Jurkat, Clone E6-1 (cell line): ENCODE measurements at places on chromosomes 11 and 22.

- DNase-seq = no peak
These were observed 12.2 kb downstream of the CTTN start for GRCh38 chr11:70410276-70411205.

GRCh38 chr11:76824083-76824939, 36.4 kb upstream of the ACER3 start:
- DNase-seq = no peak

DNA sequence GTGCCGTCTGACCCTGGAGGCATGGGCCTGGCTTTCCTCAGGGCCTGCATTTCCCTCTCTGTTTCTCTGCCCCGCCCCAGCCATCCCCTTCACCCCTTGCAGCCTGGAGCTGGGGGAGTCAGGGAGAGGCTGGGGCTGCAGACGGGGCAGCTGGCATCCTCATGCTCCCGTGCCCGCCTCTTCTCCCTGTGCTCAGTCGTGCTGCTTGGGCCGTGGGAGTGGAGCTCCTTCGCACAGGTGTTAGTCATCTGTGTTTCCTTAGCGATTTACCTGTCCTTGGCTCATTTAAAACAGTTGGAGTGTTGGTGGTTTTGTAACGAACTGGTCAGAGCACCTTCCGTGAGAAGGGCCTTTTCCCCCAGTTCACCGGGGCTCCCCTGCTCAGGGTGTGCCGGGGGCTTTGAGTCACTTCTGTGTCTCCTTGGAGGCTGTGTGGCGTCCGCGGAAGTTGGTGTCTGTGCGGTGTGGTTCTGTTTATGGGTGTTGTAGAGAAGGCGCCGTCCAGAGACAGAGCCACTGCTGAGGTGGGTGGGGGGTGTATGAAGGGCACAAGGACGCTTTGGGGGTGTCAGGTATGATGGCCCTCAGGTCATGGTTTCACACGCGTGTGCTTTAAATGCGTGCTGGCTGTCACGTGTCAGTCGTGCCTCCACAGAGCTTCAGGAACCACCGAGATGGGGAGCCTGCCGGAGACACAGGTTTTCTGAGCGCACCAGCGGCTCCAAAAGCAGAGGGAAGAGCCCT, 19.5 kb downstream of the BRSK2 start:
- DNase-seq = no peak

GRCh38 chr11:122115524-122116379, at the start of gene BLID:
Gene BLID, minus strand, starts transcription at chr11:122116215. Its CDS starts 293 bp downstream, at chr11:122115922.
- DNase-seq = peak; percentile 12

GRCh38 chr22:45587638-45588505, 83.8 kb upstream of the ATXN10 start:
- no peak for DNase-seq

- DNase-seq = peak; percentile 32
These were observed 3.6 kb downstream of the PKNOX2 start for GRCh38 chr11:125167954-125168835.

DNA sequence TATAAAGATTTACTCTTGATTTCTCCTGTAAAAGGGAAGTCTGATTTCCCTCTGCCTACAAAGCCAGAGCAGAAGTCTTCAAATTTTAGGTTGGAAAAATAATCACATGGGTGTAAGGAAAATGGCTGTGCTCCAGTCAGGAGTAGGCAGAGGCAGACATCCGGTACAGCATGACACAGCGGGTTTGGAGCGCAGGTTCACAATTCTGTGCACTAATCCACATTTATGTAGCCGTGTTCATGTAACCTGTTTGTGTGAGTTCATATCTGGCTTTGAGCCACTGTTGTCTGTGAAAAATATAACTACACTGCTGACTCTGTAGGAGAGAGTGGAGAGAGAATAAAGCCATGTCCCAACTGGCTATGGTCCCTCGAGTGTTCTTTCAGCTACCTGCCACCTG, 248.0 kb downstream of the CASP12 start:
- peak; percentile 28 for DNase-seq

DNA sequence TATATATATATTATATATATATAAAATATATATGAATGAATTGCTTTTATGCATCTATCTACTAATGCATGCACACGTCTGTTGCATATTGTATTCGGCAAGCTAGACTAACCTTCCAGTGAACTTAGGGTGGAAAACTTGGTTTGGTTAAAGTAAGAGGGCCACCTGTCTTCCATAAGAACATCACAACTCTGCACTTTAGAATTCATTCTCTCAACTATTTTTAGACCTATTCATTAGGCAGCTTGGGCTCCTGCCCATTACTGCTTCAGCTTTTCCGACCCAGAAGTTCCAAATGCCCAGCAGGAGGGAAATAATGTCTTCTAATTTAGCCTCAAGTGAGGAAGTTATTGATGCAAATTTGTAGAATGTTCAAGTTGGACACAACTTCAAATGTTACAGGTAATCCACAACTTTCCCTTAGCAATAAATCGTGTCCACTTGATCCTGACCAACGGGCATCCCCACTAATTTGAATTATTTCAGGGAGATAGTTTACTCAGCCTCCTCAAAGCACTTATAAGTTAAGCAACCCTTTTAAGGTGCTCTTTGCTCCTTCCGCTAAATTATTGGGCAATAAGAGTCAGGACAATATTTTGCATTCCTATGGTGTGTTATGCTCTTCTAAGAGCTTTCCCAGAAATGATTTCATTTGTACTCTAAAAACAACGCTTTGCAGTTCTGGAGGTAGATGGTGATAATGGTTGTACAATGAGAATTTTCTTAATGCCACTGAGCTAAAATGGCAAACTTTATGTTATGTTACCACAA, 132.3 kb downstream of the OPCML start:
- DNase-seq = no peak

GRCh38 chr11:44456544-44457300, 108.7 kb upstream of the CD82 start:
- no peak for DNase-seq

DNA sequence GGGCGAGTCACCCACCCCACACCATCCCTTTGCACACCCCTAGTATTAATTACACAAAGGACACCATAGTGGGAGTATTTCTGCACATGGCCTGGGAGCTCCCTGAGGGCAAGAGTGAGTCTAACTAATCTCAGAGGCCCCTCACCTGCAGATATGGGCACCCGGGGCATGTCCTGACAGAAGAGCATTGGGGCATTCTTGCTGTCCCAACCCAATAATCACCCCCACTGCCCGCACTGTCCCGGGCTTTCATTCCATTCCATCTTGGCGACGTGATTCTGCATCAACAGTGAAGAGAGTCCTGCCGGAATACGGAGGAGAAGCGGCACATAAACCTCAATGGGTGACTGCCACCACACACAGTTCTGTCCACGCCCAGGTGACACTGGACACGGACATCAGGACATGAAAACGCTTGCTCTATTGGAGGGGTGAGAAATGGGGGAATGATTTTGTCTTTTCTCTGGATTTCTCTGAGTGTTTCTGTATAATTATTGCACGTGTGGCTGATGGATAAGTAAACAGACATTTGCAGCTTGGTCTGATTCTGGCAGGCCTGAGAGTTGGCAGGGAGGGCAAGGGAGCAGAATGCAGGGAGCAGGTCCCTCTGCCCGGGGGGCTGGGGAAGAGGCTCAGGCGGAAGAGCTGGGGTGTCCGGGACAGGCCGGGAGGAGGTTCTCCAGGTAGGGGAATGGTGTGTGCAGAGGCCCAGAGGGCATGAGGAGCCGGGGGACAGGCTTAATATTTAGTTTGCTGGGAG, 38.2 kb downstream of the SCUBE1 start:
- DNase-seq = no peak

DNA sequence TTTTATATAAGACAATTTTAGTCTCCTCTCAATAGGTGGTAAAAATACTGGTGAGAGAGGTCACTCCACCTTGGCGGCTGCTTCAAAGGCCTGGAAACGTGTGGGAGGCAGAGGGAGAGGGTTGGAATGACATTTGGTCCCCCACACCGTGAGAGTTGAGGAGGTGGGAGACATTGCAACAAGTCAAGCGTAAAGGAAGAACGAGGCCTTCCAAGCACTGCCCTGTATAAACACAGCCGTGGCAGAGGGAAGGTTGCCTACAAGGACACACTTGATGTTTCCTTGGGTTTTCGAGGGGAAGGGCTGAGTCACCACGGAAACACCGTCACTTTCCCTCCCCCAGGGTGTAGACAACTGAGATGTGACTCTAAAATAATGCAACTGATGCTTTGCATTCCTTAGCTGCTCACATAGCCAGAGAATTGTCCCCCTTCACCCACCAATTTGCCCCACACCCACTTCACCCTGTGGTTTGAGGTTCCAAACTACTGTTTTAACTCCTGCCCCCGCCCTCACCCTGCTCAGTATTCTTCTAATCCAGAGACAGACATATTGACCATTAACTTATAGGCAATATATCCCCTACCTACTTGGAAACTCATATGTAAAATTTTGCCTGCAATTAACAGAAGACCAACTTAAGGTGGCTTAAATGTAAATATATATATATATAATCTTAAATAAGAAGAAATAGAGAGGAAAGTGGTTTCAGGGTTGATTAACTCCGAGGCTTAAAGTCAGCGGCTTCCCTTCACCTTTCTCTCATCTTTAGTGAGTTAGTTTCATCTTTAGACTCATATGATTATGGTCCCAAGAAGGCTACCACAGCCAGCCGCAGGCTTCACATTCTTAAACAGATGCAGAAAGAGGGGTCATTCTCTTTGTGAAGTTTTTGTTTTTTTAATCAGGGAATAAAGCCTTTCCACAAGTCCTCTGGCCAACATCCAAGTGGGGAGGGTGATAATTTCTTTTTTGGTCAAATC, 54.1 kb upstream of the BDNF start:
- DNase-seq = no peak

DNA sequence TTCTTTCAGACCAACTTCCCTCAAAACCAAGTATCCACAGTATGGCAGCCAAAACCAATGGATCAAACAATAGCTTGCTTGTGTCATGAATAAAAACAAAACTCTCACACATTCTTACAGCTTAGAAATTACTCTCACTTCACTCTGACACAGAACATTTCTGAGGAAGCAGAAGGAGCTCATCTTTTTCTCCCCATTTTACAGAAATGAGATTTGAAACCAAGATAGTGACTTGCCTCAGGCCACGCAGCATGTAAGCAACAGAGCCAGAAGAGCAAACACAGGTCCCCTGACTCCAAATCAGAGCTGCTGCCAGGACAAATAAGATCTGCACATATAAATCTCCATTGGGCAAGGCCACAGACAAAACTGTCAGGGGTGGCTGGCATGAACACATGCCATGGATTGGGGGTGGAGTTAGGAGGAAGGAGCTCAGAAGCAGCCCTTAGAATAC, 64.8 kb downstream of the RAB30 start:
- no peak for DNase-seq

DNA sequence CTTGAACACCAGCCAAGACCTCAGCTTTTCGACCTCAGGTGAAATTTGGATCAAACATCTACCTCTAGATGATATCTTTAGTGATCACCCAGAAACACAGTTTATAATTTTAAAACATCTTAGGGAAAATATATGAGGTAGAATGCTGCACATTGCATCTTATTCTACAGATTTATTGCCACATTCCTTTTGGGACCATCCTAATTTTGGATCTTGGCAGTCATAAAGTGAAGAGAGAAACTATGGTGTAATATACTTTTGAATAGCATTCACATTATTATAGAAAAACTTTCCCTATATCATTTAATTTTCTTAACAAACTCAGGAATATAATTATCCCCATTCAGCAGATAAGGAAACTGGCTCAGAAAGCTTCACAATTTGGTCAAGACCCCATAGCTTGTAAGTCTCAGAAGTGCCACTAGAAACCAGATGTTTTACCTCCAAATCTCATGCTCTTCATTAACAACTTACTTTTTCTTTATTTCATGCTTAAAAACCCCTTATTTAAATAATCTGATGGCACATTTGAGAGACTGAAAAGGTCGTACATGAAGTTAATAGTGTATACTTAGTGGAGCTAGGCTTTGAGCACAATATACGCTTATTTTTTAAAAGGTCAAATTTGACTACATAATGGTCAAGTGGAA, 199.2 kb upstream of the CTSC start:
- DNase-seq = no peak

DNA sequence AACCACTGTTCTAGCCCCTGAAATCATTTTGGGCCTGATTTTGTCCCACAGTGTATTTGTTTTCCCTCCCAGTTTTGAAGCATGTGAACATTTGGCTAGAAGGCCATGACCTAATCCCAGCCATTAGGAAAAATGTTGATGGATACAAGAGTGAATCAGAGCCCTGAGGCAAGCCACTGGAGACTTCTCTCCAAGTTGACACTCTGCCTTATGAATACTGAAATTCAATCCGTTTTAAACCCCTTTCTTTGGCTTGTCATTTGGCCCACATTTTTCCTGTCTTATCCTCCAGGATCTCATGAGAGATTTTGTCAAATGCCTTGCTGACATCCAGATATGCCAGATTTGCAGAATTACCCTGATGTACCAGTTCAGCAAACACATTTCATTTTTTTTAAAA, 158.8 kb downstream of the FAT3 start:
- no peak for DNase-seq

- no peak for DNase-seq
These were observed 846 bp upstream of the UNC93B1 start for GRCh38 chr11:68004551-68005335.

- no peak for DNase-seq
These were observed 348.6 kb downstream of the MN1 start for GRCh38 chr22:27452922-27453321.

DNA sequence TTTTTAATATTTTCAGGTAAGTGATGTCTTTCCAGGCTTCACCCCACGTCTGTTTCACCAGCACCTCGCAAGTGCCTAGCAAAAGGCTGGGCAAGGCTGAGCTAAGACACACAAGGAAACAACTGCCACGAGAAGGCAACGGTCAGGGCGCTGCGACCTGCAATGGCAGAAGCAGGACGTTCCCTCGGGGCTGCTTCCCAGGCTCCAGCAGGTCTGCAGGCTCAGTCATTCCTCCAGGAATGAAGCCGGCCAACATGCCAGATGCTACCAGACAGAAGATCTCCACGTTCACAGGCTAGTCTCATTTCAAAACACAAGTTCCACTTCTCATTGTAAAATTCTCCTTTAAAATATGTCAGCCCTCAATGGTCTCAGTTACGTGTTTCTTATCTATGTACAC, 45.5 kb downstream of the CELSR1 start:
- no peak for DNase-seq

- no peak for DNase-seq
These were observed 310.2 kb upstream of the ZC3H12C start for GRCh38 chr11:109783014-109783413.

DNA sequence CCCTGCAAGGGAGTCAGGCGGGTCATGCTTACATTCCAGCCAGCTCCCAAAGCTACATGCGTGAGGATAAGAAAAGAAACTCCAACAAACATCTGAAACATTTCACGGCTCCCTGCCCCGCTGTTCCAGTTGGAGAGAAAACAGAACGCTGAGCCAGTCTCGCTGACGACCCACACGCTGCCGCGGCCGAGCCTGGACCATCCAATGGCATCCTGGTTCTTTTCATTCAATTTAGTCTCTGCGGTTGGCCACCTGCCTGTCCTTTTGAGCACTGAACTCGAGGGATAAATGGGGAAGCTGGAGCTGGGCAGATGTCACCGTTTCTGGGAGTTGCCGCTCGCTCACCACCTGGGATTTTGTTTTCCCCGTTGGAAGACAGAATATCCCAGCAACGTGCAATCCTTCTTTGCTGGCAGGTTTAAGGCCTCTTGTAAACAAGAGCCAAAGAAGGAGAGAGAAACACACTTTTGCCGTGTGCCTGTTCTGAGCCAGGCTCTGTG, 45.3 kb upstream of the SHISAL1 start:
- no peak for DNase-seq
